Osteocyte (in vitro differentiated cells): ENCODE measurements at places on chromosomes 3 and 15.

DNA sequence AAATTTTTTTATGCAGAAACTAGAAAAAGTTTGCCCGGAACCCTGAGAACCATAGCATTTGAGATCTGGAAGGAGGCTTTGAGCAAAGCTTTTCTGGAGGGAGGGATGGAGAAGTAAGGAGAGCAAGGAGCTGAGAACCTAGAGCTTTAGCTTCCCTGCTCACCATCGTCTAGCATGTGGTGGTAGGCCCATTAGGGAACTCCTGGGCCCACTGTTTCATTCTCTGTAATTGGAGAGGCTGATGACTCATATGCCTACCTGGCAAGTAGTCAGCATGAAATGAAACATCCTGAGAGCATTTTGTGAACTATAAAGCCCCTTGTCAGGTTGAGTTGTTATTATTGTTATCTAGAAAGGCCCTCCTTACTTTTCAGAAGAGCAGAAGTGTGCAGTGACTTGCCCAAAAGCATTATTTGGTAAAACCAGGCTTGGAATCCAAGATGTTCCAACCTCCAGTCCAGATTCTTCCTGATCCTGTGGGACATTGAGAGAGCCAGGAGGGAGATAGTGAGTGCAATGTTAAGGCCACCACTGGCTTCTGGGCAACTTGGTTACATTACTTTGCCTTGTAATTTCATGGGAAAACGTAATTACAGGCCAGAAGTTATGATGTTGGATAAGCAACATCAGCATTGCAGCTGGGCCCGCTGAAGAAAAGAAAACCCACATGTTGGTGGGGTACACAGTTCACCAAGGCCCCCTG lies 104.5 kb upstream of the BFSP2 start:
- no peaks in the 10 kb centered on the region for H3K27me3 ChIP-seq
- DNase-seq: no peak
- H3K27ac ChIP-seq: peak overlapping the region; percentile 72
- H3K4me3 ChIP-seq: no peak overlapping the region
- H3K36me3 ChIP-seq: no peaks in the 10 kb centered on the region
- H3K4me1 ChIP-seq: peaks cover 39% of the 10 kb centered on the region

- peaks cover 15% of the 10 kb centered on the region for H3K36me3 ChIP-seq
- peaks cover 21% of the 10 kb centered on the region for H3K4me1 ChIP-seq
These were observed 37.7 kb downstream of the SYNM start for GRCh38 chr15:99142562-99142961.

- peaks cover 8% of the 10 kb centered on the region for H3K36me3 ChIP-seq
- H3K4me3 ChIP-seq: peak within 1 kb of the TSS; percentile 87
- DNase-seq: peak; percentile 87
- H3K27me3 ChIP-seq: no peaks in the 10 kb centered on the region
These were observed at the start of gene DUSP7 for GRCh38 chr3:52056521-52056967. Gene DUSP7, minus strand, starts transcription at chr3:52056571. Its CDS starts 205 bp downstream, at chr3:52056366.

GRCh38 chr15:32802286-32802936 lies 84.6 kb downstream of the GREM1 start:
- H3K36me3 ChIP-seq: peaks cover 4% of the 10 kb centered on the region
- H3K27me3 ChIP-seq: no peaks in the 10 kb centered on the region
- H3K4me1 ChIP-seq: peaks cover 36% of the 10 kb centered on the region
- H3K27ac ChIP-seq: peak overlapping the region; percentile 76

DNA sequence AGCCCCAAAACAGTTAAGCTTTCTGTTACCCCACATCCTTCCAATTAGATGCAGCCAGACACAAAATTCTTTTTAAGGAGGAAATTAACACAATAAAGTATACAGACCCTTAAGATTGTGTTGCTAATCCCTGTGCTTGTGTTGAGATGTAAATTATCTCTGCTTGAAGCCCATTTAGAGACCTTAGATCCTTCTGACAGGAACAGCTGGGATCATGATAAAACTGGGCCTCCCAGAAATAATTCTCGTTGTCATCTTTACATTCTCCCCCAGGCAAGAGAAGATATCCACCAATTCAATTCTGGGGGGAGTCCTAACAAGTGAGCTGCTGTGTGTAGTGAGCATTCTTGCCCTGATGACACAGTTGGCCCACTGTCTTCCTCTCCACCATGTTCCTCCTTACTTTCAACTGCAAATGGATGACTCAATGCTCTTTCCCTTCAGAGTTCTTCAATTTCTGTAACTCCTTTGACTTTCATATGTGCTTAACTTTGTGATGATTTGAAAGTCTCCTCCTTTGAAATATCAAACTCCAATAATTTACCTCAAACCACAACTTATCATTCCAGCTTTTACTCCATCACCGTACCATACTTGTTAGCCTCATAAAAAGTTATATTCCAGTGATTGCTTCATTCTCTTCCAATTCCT lies 186.6 kb downstream of the RAP2B start:
- no peak for DNase-seq
- H3K27ac ChIP-seq: no peak overlapping the region
- H3K36me3 ChIP-seq: peaks cover 2% of the 10 kb centered on the region
- peaks cover 5% of the 10 kb centered on the region for H3K4me1 ChIP-seq

- H3K4me3 ChIP-seq: no peak overlapping the region
- H3K36me3 ChIP-seq: peaks cover 6% of the 10 kb centered on the region
- no peak for DNase-seq
These were observed 48.7 kb upstream of the NR2E3 start for GRCh38 chr15:71761649-71762048.

DNA sequence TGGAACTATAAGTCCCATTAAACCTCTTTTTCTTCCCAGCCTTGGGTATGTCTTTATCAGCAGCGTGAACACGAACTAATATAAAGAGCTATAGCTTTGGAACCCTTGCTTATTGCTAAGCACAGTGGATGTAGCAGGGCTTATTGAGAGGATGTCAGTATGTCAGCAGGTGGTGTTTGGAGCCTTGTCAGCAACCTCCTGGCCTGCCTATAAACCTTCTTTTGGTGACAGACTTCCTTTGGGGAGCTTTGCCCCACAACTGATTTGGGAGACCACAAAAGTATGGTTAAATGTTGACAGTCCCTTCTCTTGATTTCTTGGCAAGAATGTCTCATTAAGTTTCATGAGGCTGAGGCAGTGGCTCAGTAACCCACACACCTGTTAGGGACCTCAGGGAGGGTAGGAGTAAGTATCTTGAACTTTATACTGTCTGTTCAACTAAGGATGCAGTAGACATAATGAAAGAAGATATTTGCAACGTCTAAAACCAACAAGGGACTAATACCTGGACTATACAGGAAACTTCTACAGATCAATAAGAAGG lies 14.8 kb downstream of the CCNDBP1 start:
- peaks cover 19% of the 10 kb centered on the region for H3K36me3 ChIP-seq
- no peak overlapping the region for H3K4me3 ChIP-seq
- peaks cover 2% of the 10 kb centered on the region for H3K4me1 ChIP-seq
- H3K27ac ChIP-seq: no peak overlapping the region
- DNase-seq: no peak
